T1000 (cell line): ENCODE measurements at places on chromosomes 11 and 22.

DNA sequence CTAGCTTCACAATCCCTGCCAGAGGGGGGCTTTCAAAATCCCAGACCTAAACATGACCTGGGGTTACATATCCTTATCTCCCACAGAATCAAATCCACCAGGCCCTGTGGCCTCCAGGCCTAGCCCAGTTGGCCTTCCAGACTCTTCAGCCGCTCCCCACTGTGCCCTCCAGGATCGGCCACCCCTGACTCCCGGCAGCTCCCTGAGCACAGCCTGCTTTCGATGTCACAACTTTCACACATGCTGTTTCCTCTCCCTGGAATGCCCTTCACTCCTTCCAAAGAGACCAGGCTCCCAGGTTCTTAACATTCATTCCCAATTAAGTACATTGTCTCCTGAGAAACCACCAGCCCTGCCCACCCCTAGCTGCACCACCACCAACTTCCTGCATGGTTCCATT, 62.7 kb downstream of the CSNK2A3 start:
- no peak for DNase-seq

- DNase-seq: no peak
Measured at GRCh38 chr11:80417681-80418080, 976.9 kb upstream of the TENM4 start.

GRCh38 chr11:85170184-85170583, 457.0 kb downstream of the DLG2 start:
- peak; percentile 19 for DNase-seq

DNA sequence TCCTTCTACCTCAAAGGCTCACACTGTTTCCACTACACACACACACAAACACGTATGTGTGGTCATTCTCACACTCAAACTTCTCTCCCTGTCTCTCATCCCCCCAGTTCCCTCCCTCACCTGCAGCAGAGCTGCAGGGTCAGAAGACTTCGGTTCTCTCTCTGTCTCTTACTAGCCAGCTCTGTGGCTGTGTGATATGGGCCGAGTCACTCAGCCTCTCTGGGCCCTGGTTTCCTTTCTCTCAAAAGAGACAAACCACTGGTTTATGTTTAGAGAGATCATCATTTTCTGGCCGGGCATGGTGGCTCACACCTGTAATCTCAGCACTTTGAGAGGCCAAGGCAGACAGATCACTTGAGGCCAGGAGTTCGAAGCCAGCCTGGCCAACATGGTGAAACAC, 21.1 kb downstream of the TSPAN18 start:
- DNase-seq: no peak

DNA sequence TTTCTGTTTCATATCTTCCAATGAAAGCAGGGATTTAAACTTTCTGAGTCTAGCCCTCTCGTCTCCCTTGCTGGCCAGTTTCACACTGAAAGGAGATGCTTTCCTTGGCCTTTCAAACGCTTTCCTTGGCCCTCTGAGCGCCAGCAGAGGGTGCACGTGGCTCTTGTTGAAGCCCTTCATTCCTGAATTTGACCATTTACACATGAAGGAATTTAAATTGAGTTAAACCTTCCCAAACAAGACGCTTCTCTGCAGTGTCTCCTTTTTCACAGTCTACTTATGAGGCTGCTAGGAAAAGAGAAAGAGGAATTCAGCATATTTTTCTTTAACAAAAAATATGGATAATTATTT, 21.6 kb downstream of the NNMT start:
- DNase-seq: no peak

DNA sequence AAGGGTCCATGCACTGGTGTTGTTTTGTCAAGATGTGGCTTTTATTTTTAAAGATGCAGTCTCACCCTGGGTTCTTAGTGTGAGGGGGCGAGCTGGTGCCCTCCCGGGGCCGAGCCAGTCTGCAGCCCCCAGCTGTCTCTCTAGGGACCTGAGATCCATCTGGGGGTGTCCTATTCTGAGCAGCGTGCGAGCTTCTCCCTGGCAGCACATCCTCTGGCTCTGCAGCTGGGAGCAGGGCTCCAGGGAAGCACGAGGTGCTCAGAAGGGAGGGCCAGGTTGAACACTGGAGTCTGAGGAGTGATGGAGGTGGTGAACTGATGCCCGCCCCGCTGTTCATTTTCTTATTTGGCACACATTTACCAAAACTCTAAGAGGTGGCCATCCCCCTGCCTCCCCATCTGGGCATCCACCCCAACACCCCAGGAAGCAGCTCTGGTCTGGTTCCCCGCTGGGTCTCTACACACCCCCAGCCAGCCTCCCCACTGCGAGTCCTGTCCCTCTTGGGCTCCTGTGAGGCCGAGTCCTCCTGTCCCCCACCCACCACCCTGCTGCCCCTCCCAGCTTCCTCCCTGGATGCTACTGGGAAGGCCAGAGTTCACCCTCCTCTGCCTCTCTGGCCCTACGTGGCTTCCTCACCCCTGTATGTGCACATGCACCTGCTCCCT, 956.4 kb downstream of the BRD1 start:
- no peak for DNase-seq

DNA sequence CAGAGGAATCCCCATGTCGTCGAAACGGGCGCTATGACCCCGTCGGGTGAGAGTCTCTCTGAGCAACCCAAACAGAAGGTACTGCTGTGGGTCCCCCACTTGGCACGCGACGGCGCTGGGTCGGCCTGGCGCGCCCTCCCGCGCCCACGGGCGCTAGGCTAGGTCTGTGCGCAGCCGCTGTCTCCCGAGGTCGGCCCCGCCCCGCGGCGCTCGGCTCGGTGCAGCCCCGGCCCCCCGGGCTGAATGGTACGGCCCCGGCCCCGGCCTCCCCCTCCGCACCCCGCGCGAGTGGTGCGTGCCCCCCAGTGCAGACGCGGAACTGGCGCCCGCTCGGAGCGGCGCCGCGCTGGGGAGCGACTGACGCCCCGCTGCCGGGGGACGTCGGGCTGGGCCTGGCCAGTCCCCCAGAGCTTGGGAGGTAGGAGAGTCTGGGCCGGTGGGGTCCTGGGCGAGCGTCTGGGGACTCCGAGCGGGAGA, at the start of gene MADD:
Gene MADD, plus strand, starts transcription at position 305 of the 477 bp plus-strand sequence.
- DNase-seq: peak; percentile 62

DNA sequence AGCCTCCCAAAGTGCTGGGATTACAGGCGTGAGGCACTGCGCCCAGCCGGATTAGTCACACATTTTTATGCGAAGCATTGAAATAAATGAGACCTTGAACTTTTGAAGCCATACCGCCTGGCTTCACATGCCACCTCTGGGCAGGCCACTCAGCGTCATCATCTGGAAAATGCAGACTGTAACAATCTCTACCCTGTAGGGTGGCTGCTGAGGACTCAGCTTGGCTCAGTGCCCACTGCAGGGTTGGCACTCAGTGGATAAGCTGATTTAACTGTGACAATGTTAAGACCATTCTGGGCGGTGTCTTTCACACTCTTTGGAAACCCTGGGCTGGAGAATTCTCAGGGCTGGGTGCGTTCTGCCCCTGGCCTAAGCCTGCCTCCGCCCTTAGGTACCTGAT, 8.5 kb downstream of the SH3BP1 start:
- no peak for DNase-seq
